ENCODE measurements at places on chromosomes 12 and 14.

DNA sequence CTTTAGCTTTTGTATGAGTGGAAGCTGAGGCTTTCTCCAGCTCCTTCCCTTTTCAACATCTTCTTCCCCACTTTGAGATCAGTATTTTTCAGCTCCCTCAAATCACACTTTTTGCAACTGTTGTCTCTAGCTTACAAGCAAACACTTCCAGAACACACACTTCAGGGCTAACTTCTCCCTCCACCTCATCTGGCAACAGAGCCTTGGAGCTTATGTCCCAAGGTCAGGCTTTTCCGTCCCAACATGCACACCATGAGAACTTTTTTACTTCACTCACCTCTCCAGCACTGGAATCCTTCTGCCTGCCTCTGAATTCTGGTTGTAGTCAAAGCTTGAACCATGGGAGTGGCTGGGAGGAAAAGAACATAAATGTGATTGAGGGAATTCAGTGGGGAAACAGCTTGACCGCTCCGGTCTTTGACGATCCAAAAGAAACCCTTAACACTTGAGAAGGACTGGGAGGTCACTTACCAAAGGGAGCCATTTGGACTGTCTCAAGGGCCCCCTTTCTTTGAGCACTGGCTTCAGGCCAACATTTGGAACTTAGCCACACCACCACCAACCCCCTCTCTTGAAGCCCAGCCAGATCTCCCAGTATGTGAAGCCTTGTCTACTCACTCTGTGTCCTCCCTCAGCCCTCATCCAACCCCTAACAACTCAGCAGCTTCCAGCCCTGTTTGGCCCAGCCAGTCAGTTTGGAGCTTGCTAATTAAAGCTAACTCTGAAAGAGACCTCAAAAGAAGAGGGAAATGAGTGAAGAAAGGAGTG lies 3.9 kb upstream of the BLOC1S1 start:
- peak; percentile 40 for DNase-seq

GRCh38 chr14:39034481-39035296 lies 68.3 kb downstream of the SEC23A start:
- no peak for DNase-seq

- DNase-seq, result no peak
These were observed 142.3 kb downstream of the PCNX1 start for GRCh38 chr14:71049435-71050133.

DNA sequence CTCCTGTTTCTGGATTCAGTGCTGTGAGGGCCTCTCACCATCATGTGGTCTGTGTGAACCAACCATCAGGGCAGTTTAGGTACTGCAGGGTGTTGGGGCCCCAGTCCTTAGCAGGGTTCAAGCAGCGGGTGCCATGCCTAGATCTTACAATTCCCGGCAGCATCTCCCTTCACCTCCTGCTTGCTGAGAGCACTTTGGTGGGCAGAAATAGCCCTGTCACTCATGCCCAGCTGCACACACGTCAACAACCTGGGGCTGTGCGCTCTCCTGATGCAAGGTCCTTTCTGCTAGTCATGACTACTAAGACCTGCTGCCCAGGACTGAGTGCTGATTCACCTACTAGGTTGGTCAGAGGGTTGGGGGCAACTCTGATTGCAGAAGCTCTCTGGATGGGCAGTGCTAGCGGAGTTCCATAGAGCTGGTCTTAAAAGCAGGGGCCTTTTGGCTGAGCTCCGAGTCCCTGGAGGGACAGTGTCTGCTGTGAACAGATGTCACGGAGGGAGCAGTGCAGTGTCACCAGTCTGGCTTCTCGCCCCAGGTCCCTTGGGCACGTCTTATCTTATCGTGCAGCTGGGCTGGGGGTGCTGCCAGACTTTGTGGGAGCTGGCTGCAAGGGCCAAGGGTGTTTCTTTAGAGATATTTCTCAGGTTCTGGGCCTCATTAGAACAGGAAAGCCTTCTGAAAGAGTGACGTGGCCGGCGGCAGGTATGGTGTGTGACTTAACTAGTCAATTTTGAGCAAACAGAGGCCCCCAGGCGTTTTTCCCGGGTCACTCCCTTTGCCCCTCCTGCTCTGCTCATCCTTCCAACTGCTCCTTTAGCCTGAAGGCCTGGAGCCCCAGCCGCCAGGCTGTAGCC lies 71.8 kb downstream of the NINJ2 start:
- no peak for DNase-seq

DNA sequence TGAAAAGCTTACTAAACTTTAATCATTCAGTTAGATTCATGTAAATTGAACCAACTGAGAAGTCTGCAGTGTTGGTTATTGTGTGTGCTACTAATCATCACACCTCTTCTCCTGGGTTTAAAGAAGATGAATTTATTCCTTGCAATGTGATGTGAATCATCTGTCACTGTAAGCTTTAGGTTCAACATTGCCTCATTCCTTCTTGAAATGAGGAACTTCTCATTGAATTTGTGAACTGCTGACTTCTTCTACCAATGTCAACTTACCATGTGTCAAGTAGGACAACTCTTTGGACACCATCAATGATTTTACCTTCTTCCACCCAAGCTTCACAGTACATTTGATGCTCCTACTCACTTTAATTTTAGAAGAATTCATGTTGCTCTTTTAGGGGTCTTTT lies 17.4 kb upstream of the PRB2 start:
- DNase-seq, result no peak

- DNase-seq, result no peak
These were observed 124.7 kb downstream of the GARIN6 start for GRCh38 chr12:99772274-99772673.
